ENCODE measurements at places on chromosomes 3 and 15. TPM values are rescaled to one million over a fixed set of nuclear protein-coding genes. Genes with fewer than 3 reads are reported as not detected.

GRCh38 chr15:42584031-42584765 is 8.8 kb downstream of the STARD9 start:
- no peak for DNase-seq

Gene ATP2B2
- total RNA-seq, result 0.09 TPM

Gene PRRT3
- 6.1 TPM for total RNA-seq

Gene LXN
- 17.0 TPM for total RNA-seq

DNA sequence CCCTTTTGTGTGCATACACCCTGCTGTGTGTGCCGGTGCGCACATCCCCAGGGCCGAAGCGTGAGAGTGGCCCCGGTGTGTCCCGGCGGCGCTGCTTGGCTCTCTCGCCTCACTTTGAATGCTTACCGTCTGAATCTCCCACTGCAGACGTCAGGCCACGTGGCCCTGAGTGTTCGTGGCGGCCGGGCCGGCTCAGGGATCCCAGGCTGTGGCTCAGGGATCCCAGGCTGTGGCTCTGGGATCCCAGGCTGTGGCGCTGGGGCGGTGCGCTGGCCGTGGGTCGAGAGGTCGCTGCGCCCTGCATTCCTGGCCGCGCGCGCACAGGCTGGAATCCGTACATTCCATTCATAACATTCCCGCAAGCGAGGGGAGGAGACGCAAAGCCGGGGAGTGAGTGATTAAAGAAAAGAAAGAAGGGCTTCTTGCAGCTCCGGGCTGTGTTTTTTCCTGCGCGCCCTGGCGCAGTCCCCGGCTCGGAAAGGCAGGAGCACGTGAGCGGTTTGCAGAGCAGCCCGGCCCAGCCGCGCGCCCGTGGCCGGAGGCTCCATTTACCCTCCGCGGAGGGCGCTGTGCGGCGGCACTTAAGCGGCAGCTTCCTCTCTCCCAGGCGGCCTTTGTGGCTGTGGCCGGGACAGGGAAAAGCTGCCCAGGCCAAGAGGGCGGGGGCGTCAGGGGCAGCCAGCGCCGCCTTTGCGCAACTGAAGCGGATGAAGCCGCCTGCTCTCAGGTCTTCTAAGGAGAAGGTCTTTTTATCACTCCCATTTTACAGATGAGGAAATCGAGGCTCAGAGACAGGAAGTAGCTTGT is 87.0 kb upstream of the ALDH1L1 start:
- peak; percentile 84 for DNase-seq

DNA sequence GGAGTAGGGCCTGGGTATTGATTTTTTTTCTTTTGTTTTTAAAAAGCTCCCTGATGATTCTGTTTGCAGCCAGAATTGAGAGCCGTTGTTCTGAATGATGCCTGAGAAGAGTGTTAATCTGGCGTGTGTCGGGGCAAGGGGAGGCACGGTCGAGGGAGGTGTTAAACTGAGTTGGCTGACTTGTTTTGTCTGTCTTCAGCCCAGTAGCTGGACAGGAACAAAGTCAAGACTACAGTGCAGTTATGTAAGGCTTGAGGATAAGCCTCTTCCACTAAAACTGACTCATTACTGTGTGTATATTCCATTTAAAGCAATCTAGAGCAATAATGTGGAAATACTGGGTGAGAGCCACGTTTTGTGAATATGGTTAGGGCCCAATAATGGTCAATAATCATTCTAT is 119.0 kb upstream of the DLG1 start:
- DNase-seq, result no peak

GRCh38 chr3:149353581-149354184 is 20.2 kb upstream of the TM4SF18 start:
- no peak for DNase-seq

Gene IFRD2
- 74.8 TPM for total RNA-seq

Gene ZNF620
- total RNA-seq, result 3.2 TPM

GRCh38 chr15:48470096-48470495 is 138.9 kb downstream of the DUT start:
- no peak for DNase-seq

GRCh38 chr3:72633534-72633933 is 214.7 kb downstream of the SHQ1 start:
- DNase-seq, result no peak

Gene PYGO1
- total RNA-seq, result 7.7 TPM

Measured in mucosa of gallbladder (tissue), 1 donor.